Lower lobe of right lung (tissue), 2 donors: ENCODE measurements at places on chromosomes 12 and 14. TPM values are rescaled to one million over a fixed set of nuclear protein-coding genes. Genes with fewer than 3 reads are reported as not detected.

DNA sequence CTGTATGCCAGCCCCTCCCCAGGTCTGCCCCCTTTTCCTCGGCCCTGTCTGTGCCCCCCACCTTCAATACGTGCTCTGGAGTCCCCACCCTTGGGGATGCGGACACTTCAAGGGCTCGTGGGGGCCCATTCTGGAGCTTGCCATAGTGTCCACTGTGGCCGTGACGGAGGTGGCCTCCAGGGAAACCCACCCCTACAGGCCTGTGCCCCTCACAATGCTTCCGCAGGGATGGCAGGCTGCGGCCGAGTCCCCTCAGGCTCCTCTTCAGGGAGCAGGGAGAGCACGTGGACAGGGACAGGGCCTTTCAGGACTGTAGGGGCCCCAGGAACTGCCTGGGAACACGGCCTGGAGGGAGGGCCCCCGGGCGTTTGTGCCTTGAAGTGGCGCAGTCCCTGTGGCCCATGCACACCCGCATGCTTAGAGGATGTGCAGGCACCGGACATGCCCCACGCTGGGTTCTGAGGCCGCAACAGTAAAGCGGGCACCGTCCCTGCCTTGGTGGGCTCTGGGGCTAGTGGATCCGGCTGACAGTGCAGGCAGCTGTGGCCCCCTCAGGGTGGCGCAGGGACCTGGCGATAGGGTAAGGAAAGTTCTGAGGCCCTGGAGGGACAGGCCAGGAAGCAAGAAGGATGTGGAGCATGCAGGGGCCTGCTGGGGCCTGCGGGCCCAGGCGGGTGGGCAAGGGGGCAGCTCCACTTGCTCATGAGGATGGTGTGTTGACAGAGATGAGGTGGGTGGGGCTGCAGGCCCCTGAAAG is 209.0 kb upstream of the RTL1 start:
- H3K4me1 ChIP-seq = no peaks in the 10 kb centered on the region
- no peaks in the 10 kb centered on the region for H3K36me3 ChIP-seq
- no peak overlapping the region for H3K27ac ChIP-seq
- H3K4me3 ChIP-seq = no peak overlapping the region
- no peak for DNase-seq

DNA sequence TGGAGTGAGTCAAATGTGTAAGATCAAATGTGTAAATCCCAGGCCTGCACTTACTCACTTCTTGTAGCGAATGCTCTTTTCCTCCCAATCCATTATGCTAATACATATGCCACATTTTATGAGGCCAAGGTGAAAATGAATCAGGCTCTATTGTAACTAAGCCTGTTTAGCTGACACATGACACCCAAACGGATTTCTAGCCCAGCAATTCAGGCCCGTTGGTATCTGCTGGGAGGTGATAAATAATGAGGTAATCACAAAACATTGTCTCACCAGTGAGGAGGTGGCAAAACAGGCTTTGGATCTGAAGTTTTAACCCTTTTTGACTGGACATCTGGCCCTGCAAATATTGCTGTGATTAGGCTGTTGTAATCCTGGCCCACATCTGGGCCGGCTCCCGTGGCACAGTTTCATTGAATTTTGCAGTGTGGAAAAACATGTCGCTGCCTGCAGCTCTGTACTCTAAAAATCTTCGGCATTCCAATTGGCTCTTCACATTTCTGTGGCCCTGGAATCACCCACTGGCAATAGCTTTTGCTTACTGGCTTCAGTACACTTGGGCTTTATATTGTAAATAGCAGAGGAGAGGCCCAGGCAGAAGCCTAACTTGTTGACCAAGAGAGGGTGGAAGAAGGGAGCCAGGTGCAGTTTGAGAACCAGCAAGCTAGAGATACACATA is 106.1 kb downstream of the PAX9 start:
- no peak overlapping the region for H3K27ac ChIP-seq
- H3K4me1 ChIP-seq = no peaks in the 10 kb centered on the region
- no peak for DNase-seq
- no peaks in the 10 kb centered on the region for H3K36me3 ChIP-seq
- no peak overlapping the region for H3K4me3 ChIP-seq

DNA sequence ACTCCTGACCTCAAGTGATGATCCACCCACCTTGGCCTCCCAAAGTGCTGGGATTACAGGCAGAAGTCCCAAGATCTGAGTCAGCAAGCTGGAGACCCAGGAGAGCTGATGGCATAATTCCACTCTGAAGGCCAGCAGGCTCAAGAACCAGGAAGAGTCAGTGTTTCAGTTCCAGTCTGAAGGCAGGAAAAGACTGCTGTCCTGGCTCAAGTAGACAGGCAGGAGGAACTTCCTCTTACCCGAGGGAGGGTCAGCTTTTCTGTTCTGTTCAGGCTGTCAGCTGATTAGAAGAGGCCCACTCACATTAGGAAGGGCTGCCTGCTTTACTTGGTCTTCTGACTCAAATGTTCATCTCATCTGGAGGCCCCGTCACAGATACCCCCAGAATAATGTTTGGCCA is 206.0 kb upstream of the MYL2 start:
- DNase-seq = no peak
- H3K27me3 ChIP-seq = peaks cover 4% of the 10 kb centered on the region
- no peaks in the 10 kb centered on the region for H3K4me1 ChIP-seq
- no peak overlapping the region for H3K4me3 ChIP-seq
- H3K27ac ChIP-seq = no peak overlapping the region

The SYNDIG1L gene
- total RNA-seq = 1.6 TPM

The BRI3BP gene
- total RNA-seq = 7.3 TPM

GRCh38 chr12:70268972-70269371 is 25.7 kb downstream of the CNOT2 start:
- no peak overlapping the region for H3K27ac ChIP-seq
- H3K4me3 ChIP-seq = no peak overlapping the region
- peaks cover 31% of the 10 kb centered on the region for H3K4me1 ChIP-seq
- no peaks in the 10 kb centered on the region for H3K27me3 ChIP-seq
- DNase-seq = no peak
- H3K36me3 ChIP-seq = no peaks in the 10 kb centered on the region

DNA sequence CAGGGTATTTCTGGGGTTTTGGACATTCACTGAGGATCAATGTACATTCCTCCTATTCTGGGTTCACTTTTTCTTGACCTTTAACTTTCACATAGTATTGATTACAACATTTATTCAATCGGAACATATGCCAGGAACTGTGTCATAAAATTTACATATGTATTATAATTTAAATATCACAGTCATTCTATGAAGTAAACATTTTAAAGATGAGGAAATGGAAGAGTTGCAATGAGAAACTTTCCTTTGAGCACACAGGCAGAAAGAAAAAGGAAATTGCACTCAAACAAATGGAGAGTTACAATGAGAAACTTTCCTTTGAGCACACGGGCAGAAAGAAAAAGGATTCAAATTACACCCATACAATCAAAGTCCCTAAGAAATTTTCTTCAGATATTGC is 3.1 kb downstream of the MUCL1 start:
- no peaks in the 10 kb centered on the region for H3K36me3 ChIP-seq
- H3K27ac ChIP-seq = no peak overlapping the region
- H3K4me3 ChIP-seq = no peak overlapping the region
- H3K27me3 ChIP-seq = no peaks in the 10 kb centered on the region
- no peaks in the 10 kb centered on the region for H3K4me1 ChIP-seq
- no peak for DNase-seq

DNA sequence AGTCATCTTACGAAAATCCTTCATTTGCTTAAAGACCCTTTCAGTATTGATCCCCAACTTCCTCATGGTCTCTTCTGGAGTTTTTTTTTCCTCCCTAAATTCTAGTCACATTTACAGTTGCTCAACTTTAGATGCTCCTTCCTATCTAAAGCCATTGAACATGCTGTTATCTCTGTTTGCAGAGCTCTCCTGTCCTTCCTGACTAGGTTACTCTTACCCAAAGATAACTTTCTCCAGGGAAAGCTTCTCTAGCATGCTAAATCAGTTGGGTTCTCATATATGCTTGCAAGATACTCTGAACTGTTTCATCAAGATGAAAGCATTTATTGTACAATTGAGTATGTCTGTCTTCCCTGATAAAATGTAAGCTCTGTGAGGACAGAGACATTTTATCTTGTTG is 1.8 kb upstream of the RAB21 start:
- H3K4me1 ChIP-seq = peaks cover 25% of the 10 kb centered on the region
- H3K4me3 ChIP-seq = no peak overlapping the region
- no peak overlapping the region for H3K27ac ChIP-seq
- no peak for DNase-seq
- no peaks in the 10 kb centered on the region for H3K27me3 ChIP-seq

The PMCH gene
- total RNA-seq = not detected

The FGF6 gene
- not detected for total RNA-seq

DNA sequence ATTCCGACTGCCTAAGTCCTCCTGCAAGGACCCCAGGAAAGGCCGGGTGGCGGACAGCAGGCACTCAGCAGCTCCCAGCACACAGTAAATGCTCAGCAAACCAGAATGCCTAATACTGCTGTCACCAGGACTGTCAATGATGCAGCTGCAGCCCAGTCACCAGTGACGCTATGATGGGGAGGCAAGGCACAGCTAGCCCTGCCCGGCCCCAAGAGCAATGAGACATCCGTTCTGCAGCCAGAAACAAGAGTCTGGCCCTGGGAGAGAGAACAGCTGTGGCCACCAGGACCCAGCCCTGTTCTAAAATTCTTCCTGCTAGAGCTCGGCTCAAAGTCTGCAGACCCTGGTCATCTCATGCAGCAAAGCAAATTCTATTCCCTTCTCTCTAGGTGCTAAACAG is 69.8 kb downstream of the NCOR2 start:
- H3K27ac ChIP-seq = peak overlapping the region; percentile 25
- DNase-seq = no peak
- H3K4me1 ChIP-seq = peaks cover 68% of the 10 kb centered on the region
- peaks cover 18% of the 10 kb centered on the region for H3K36me3 ChIP-seq
- H3K4me3 ChIP-seq = no peak overlapping the region

The KERA gene
- total RNA-seq = not detected

DNA sequence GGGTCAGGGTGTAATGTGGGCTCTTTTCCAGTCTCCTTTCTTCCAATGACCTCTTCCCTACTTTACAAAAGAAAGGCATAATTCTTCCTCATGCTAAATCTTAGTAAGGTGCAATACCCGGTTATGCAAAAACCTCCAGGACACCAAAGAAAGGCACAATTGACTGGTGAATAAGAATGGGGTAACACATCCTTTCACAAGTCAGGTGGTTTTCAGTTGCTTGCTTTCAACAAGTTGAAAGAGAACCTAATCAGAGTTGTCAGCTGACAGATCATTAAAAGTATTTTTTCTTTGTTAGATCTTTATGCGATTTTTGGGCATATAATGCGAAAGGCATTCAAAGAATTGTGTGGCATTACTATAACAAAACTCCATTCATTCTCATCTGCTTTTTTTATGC is 1.3 kb upstream of the AEBP2 start:
- no peak overlapping the region for H3K4me3 ChIP-seq
- H3K27me3 ChIP-seq = no peaks in the 10 kb centered on the region
- H3K36me3 ChIP-seq = no peaks in the 10 kb centered on the region

GRCh38 chr14:100636559-100636958 is 49.3 kb upstream of the BEGAIN start:
- no peaks in the 10 kb centered on the region for H3K4me1 ChIP-seq
- H3K27ac ChIP-seq = no peak overlapping the region
- H3K27me3 ChIP-seq = peaks cover 4% of the 10 kb centered on the region

DNA sequence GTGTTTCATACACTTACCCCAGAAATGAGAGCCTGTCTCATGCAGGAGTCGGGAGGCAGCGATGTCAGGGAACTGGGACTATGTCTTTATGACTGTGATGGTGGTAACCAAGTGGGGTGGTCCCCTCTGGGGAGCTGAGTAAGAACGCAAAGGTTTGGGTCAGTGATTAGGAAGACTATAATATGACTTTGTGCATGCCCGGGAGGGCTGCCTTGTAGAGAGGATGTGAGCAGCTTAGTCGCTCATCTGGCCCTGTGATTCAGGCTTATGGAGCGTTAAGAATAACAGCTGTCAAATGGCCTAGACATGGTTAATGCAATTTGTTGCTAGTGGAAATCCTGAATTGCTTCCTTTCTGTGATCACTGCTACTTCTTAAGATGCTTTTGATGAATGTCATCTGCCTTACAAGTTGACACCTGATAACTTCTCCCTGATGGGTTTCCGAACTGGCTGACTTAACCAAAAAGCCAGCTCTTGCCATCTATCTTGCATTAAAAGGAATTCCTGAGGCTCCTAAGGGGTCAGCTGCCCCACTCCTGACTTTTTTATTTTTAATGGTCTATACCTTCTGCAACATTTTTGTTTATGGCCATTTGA is 35.4 kb upstream of the AACS start:
- H3K27ac ChIP-seq = no peak overlapping the region
- H3K27me3 ChIP-seq = no peaks in the 10 kb centered on the region
- no peaks in the 10 kb centered on the region for H3K4me1 ChIP-seq
- H3K4me3 ChIP-seq = no peak overlapping the region

- no peaks in the 10 kb centered on the region for H3K36me3 ChIP-seq
- H3K27me3 ChIP-seq = peaks cover 7% of the 10 kb centered on the region
- H3K4me1 ChIP-seq = no peaks in the 10 kb centered on the region
- no peak overlapping the region for H3K4me3 ChIP-seq
- DNase-seq = no peak
Observed at GRCh38 chr14:97058074-97058467, 260.9 kb downstream of the VRK1 start.

The CBX5 gene
- 50.1 TPM for total RNA-seq
